Heart left ventricle (tissue), 16 donors: ENCODE measurements at places on chromosomes 5 and 9. TPM values are rescaled to one million over a fixed set of nuclear protein-coding genes. Genes with fewer than 3 reads are reported as not detected.

STPG3 gene
- not detected for total RNA-seq

ELP1 gene
- 30.0 TPM for total RNA-seq

- no peak for DNase-seq
Observed at GRCh38 chr5:137090721-137091120, 408.4 kb downstream of the SPOCK1 start.

- no peak for DNase-seq
Observed at GRCh38 chr5:93580927-93581445, at the start of gene NR2F1-AS1. NR2F1-AS1 (minus strand) TSS chr5:93581219.

DNA sequence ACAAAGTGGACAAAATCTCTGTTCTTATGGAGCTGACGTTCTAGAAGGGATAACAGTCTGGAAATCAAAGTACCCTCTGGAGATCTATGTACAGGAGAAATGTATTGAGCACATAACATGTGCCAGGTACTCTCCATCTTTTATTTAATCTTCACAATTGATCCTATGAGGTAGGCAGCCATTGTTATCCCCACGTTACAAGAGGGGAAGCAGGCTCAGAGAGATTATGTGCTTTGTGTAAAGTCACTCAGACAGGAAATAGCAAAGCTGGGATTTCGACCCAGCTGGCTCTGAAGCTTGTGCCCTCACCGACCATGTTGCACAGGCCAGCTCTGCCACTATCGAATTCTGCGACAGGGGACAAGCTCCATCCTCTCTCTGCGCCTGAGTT, 21.5 kb downstream of the PDGFRB start:
- DNase-seq, result no peak

- DNase-seq, result peak; percentile 38
Observed at GRCh38 chr5:89901983-89902382, 507.6 kb downstream of the CETN3 start.

GRCh38 chr9:134768709-134769351, 111.8 kb upstream of the FCN2 start:
- DNase-seq, result peak; percentile 43

DNA sequence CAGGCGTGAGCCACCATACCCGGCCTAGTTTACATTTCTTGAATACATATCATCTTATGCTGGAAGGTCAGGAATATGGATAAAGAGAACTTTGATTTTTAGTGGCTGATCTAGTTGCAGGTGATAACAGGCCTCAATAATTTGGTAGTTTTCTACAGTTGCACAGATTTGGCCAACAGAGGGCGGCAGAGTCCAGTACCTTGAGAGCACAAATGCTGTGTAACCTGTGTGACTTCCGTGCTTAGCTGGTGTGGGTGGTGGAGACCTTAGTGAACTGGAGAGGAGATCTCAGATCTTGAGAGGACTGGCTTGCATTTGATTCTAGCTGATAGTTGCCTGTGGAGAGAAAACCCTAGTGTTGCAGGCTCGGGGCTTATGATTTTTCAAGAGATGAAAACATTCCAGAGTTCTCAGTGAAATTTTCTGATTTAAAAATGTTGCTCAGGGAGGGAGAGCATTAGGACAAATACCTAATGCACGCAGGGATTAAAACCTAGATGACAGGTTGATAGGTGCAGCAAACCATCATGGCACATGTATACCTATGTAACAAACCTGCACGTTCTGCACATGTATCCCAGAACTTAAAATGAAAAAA, 17.4 kb upstream of the GPR151 start:
- peak; percentile 34 for DNase-seq

DNA sequence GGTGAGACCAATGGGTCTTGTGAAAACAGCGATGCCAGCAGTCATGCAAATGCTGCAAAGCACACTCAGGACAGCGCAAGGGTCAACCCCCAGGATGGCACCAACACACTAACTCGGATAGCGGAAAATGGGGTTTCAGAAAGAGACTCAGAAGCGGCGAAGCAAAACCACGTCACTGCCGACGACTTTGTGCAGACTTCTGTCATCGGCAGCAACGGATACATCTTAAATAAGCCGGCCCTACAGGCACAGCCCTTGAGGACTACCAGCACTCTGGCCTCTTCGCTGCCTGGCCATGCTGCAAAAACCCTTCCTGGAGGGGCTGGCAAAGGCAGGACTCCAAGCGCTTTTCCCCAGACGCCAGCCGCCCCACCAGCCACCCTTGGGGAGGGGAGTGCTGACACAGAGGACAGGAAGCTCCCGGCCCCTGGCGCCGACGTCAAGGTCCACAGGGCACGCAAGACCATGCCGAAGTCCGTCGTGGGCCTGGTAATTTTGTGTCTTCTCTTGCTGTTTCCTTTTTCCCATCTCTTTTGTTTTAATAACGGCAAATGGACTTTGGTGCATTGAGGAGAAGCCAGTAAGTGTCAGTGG, 98.0 kb downstream of the EHMT1 start:
- no peak for DNase-seq

DNA sequence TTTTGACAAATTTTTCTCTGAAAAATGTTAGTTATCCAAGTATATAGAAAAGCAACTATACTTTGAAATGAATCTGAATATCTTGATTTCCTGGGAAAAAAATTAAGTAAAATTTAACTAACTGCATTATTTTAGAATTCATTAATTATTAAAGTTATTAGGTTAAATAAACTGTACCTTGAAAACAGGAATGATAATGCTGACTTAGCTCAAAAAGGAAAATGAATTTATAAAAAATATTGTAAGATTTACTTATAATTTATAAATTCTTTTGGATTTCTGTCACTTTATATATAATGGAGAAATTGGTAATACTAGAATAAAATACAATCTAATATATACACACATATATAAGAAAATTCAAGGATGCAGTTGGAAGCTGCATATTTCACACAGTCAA, 36.1 kb upstream of the ACOT12 start:
- DNase-seq, result no peak

DNA sequence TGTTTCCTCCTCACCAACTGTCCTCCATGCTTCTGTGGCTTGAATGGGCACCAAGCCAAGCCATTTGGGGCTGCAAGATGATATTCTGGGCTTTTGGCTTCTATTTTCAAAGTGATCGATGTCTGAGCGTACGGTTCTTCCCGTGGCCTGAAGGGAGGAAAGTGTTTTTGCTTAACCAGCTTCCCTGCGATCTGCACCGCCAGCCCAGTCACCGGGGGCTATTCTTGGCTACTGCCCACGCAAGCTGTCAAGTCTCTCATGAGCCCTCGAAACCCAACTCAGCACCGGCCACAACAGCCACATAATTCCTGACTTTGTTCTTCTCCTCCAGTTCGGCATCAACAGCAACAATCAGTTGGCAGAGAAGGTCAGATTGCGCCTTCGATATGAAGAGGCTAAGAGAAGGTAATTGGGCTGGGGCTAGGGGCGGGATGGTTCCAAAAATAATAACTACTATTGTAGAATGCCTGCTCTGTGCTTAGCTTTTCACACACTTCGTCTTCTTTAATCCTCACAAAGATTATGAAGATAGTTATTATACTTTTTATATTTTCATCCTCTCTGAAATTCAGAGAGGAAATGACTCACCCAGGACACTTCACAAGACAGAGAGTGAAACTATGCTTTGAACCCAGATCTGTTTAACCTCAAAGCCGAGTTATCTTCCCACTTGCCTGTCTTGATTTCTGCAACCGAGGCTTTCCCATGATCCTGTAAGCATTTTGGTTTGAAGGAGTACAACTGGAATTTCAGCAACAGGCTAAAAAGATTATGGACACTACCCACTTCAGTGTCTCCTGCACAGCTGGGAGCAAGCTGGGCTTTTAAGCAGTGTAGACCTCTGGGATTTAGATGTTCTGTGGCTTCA, 76.4 kb upstream of the RARS1 start:
- peak; percentile 19 for DNase-seq
